ENCODE measurements at places on chromosomes 13 and 19. TPM values are rescaled to one million over a fixed set of nuclear protein-coding genes. Genes with fewer than 3 reads are reported as not detected.

- no peak for DNase-seq
These were observed 4.5 kb downstream of the ZNF507 start for GRCh38 chr19:32349724-32350470.

- DNase-seq = no peak
These were observed 1899.5 kb downstream of the OLFM4 start for GRCh38 chr13:54928071-54928470.

DNA sequence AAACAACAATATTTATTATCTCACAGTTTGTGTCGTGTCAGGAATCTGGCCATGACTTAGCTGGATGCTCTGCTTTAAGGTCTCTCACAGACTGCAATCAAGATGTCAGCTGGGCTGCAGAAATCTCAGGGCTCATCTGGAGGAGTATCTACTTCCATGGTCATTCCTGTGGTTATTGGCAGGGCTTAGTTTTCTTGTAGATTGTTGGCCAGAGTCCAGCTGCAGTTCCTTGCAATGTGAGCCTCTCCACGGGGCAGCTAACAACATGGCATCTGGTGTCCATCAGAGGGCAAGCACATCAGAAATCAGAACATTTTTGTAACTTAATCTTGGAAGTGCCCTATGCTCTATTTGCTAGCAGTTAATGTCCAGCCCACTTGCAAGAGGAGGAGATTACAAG is 45.7 kb upstream of the TDRD3 start:
- no peak for DNase-seq

- peak; percentile 46 for DNase-seq
These were observed 46.5 kb upstream of the RCBTB2 start for GRCh38 chr13:48579165-48579918.

GRCh38 chr13:112849500-112849899 is 119.5 kb upstream of the MCF2L start:
- DNase-seq = no peak

DNA sequence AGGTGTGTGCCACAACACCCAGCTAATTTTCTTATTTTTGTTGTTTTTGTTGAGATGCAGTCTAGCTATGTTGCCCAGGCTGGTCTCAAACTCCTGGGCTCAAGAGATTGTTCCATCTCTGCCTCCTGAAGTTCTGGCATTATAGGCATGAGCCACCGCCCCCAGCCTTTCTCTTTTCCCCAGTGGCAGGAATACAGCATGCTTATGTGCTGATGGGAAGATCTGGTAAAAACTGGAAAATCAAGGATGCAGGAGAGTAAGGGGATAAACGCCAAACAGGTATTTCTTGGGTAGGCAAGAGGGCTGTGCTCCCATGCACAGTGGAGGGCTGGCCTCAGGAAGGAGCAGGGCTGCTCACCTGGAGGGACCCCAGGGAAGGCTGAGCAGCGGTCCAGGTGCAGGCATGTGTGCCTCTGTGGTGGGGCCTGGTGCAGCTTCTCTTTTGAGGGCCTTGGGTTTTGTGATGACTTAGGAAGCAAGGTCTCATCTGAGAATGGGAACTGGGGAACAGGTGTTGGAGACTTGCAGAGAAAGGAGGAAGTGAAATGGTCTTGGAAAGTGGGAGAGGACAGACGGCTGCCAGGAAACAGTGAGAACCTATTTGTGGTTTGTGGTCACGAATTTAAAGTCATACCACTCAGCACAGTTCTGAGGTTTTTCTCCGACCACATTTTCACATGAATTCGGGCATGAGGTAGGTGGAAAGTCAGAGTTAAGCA is 106.5 kb downstream of the TEX26 start:
- no peak for DNase-seq

- no peak for DNase-seq
These were observed 165.9 kb downstream of the NDFIP2 start for GRCh38 chr13:79646880-79647279.

GRCh38 chr19:48646001-48646721 is at the start of gene CA11:
Gene CA11 (minus strand): TSS chr19:48646187. CDS start chr19:48645632, 555 bp downstream.
- DNase-seq = peak; percentile 78

GRCh38 chr13:110194451-110194850 is 112.5 kb downstream of the COL4A1 start:
- DNase-seq = no peak

DNA sequence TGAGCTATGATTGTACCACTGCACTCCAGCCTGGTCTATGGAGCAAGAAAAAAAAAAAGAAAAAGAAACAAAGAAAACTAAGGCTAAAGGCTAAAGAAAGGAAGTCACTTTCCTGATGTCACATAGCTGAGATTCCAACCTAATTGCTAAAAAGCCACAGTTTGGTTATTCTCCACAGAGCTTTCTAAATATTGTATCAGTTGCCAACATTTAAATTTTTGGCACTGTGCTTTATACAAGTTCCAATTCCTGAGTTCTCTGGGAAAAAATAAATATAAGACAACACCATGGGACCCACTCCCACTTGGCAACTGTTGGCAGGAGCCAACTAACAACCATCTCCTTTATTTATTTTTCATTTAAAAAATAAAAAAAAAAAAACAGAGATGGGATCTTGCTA is 11.2 kb upstream of the LYPD3 start:
- no peak for DNase-seq

DNA sequence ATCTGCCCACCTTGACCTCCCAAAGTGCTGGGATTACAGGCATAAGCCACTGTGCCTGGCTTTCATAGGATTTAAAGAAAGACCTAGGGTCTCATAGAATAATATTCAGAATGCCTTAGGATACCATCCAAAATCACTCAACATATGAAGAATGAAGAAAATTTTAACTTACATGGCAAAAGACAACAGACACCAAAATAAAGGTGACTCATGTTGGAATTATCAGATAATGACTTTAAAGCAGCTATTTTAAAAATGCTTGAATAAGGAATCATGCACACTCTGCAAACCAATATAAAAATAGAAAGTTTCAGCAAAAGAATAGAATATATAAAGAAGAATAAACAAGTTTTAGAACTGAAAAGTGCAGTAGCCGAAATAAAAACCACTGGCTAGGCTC is 29.3 kb downstream of the ZNF566 start:
- no peak for DNase-seq

GRCh38 chr19:35696835-35697234 is 7.5 kb upstream of the ZBTB32 start:
- no peak for DNase-seq

- DNase-seq = no peak
These were observed 80.0 kb upstream of the FREM2 start for GRCh38 chr13:38606699-38607535.

DNA sequence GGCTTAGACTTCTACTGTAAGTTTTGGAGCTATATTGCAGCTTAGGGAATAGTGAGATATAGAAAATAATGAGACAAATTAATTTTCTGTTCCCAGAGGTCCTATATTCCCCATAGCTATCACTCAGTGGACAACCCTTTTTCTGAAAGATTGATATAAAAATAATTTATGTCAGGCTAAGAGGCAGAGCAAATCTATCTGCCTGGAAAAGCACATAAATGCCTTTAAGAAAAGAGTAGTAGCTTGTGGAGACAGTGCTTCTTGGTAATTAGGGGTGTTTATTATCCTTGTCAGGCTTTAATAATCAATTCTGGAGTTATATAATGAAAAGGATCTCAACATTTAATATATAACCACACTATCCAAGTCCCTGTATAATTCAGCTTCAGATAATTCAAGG is 1162.8 kb upstream of the PCDH20 start:
- DNase-seq = no peak

DNA sequence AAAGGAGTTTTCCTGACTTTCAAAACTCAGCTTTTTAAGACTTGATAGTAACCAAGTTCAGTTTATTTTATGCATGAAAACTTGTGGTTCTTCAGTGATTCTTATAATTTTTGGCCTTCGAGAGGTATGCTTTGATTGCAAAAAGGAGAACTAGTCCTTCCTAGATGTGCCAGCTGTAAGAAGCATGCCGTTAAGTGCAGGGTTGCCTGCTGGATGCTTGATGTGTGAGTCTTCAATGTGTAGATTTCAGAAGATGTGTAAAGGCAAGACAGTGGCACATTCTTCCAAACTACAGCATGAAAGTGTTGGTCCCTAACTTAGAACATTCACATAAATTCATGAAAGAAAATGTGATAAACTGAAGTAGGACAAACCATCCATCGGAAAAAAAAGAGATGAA is 532.5 kb downstream of the DCT start:
- DNase-seq = no peak

DNA sequence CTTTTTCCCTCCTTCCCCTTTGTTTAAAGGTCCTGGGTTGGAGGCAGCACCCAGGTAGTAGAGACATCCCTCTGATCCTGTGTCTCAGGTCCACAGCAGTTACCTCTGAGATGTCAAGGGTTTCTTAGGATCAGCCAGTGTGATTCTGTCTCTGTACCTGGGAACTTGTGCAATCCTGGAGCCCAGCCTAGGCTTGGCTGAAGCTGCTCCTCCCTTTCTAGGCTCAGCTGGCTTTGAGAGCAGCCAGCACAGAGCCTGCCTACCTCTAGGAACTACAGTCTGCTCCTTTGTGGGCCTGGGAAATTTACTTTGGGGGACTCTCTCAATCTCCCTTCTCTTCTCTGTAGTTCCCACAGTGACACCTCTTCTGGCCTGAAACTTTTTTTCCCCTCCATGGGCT is 171.6 kb downstream of the MTUS2 start:
- no peak for DNase-seq

DNA sequence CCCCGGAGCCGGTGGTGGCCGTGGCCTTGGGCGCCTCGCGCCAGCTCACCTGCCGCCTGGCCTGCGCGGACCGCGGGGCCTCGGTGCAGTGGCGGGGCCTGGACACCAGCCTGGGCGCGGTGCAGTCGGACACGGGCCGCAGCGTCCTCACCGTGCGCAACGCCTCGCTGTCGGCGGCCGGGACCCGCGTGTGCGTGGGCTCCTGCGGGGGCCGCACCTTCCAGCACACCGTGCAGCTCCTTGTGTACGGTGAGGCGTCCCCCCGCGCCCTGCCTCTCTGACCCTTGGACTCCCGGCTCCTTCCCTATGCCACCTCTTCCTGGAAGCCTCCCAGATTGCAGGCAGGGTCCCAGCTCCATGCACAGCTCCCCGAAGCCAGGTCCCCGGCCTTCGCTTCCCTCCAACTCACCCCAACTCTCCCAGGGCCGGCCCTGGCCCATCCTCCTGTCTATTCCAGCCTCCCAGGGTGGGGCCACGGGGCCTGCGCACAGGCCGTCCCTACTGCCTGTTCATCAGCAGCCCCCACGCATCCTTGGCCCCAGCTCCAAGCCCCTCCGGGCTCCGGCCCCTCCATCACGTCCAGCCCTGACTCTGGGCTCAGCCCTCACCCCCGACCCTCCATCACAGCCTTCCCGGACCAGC is 1.7 kb downstream of the MADCAM1 start:
- no peak for DNase-seq

- DNase-seq = no peak
These were observed 343.5 kb downstream of the UQCRFS1 start for GRCh38 chr19:28869459-28869858.

- DNase-seq = no peak
These were observed 1495.0 kb upstream of the PCDH20 start for GRCh38 chr13:62910541-62911060.

DNA sequence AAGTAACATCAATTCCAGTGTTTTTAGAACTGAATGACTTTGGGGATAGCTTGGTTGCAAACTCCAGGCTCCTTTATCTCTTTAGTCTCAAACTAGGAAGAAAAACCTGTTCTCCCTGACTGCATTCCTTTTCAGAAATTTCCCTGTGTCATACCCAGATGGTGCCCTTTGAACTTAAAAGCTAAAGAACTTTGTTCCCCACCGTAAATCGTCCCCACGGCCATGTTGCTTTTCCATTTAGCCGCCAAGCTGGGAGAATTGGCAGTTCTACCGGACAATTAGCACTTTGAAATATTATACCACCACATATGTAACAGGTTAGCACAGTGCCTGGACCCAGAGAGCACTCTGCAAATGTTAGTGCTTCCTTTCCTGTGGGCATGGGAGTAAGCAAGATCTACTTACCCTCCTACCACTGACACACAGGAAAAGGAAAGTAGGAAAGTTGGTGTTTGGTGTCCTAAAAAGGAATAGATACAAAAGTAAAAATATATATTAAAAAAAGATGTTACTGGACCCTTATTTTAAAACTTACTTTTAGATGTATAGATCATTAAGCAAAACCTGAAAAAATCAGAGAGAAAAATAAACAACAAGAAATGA is 191.9 kb upstream of the MIR17HG start:
- no peak for DNase-seq

- DNase-seq = no peak
These were observed 42.5 kb upstream of the ARGLU1 start for GRCh38 chr13:106610486-106610885.

DNA sequence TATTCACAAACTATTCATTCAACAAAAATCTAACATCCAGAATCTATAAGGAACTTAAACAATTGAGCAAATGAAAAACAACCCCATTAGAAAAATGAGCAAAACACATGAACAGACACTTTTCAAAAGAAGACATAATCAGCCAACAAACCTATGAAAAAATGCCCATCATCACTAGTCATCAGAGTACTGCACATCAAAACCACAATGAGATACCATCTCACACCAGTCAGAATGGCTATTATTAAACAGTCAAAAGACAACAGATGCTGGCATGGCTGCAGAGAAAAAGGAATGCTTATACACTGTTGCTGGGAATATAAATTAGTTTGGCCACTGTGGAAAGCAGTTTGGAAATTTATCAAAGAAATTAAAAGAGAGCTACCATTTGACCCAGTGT is 487.6 kb downstream of the GPC6 start:
- no peak for DNase-seq

The LACC1 gene
- 8.6 TPM for total RNA-seq

The SLC25A15 gene
- 32.8 TPM for total RNA-seq

The CDKN2D gene
- total RNA-seq = 8.2 TPM

The CGB8 gene
- total RNA-seq = not detected

The IL11 gene
- not detected for total RNA-seq

The ZNF442 gene
- total RNA-seq = 2.3 TPM

The MIR17HG gene
- 1.0 TPM for total RNA-seq
